ENCODE measurements at places on chromosomes 13 and 19.

GRCh38 chr19:51714848-51715247 lies 8.9 kb downstream of the HAS1 start:
- no peak for DNase-seq

GRCh38 chr13:90420683-90421082 lies 926.8 kb upstream of the MIR17HG start:
- no peak for DNase-seq

DNA sequence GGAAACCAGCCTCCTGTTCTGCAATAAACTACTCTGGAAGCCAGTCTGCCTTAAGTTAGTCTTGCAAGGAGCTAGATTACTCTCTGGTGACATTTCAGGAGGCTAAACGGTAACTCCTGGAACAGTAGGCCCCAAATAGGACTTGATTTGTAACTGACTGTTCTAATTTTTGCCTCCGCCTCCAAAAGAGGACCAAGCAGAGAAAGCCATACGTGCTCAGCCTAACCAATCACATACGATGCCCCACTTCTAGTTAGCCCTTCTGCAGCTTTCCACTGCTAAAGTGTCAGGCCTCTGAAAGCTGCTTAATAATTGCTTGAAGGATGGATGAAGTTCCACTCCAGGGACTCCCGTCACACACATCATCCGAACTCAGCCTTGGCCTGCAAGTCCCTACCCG lies 744 bp downstream of the ZNF805 start:
- no peak for DNase-seq

DNA sequence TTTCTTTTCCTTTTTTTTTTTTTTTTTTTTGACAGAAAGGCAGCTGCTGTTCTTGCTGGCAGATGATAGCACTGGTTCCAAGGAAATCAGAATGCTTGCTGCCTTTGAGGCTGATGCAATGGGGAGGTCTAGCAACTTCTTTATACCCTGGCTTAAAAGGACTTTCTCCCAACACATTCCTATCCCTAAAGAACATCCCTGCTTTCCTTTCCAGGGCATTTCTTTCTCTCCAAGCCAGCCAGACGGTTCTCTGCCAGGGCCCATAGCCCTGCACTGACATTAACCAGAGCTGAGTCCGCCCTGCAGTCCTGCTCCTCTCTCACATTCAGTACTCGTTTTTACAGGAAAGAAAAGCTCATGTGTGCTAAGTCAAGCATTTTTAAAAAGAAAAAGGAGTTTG lies 133.9 kb upstream of the WASF3 start:
- DNase-seq, result no peak

GRCh38 chr19:2081873-2082810 lies 14.0 kb downstream of the MOB3A start:
- peak; percentile 72 for DNase-seq

GRCh38 chr19:7901337-7901736 lies 2.3 kb upstream of the MAP2K7 start:
- DNase-seq, result no peak

GRCh38 chr19:49057636-49058234 lies at the start of gene CGB7:
CGB7 (minus strand) TSS chr19:49057749; CDS start chr19:49055375, 2,374 bp downstream.
- DNase-seq, result peak; percentile 61

- no peak for DNase-seq
Measured at GRCh38 chr19:11555246-11555645, 3.8 kb downstream of the ELOF1 start.

GRCh38 chr13:35470671-35471661 lies 5.5 kb downstream of the MAB21L1 start:
- DNase-seq, result no peak

DNA sequence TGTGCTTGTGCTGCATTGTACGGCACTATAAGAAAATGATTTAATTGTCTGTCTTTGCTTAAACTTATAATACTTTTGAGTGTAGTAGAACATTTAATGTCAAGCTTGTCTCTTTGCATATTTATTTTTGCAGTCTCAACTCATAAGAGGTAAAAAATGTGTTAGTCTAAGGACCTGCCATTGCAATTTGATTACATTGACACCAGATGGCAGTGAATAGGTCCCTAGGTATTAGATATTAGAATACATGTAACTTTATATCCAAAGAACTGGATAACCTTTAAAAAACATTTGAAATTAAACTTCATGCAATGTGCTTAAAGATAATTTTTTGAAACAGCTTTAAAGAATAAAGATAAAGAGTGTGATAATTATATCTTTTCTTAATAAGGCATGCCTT lies 1421.3 kb downstream of the OLFM4 start:
- no peak for DNase-seq

GRCh38 chr19:13381827-13382632 lies 124.2 kb downstream of the CACNA1A start:
- DNase-seq, result no peak

DNA sequence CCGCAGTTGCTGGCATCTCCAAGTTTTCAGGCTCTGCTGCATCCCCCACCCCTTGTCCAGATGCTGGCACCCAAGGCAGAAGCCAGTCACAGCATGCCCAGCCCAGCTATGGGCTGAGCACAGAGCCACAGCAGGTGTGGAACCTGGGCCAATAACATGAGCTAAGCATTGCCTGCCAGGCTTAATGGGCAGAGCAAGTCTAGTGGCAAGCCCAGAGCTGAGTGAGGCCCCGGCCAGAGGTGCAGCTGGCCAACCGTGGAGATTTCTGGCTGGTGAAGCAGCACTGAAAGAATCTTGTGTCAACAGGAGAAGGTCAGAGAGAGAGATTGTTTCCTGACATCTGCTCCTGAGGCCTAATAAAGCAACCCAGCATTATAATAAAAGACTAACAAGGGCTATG lies 111.0 kb downstream of the B3GLCT start:
- DNase-seq, result no peak

- DNase-seq, result no peak
Measured at GRCh38 chr13:21771075-21771474, 100.2 kb downstream of the FGF9 start.

- DNase-seq, result peak; percentile 90
Measured at GRCh38 chr19:45164577-45165335, 4.0 kb upstream of the NKPD1 start.

GRCh38 chr13:95573221-95573620 lies 20.7 kb downstream of the CLDN10 start:
- DNase-seq, result no peak

DNA sequence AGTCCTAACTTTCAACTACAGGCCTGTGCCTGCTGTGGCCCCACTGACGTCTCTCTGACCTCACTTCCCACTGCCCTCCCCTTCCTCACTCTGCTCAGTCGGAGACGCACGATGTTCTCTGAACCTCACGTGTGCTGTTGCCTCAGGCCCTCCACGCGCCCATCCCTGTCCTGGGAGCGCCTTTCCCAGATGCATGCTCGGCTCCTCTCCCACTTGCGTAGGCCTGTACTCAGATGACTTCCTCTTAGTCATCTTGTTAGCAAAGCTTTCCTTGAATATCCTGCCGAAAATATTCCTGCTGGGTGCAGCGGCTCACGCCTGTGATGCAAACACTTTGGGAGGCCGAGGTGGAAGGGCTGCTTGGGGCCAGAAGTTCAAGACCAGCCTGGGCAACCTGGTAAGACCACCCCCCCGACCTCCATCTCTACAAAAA lies 9.3 kb upstream of the SYT5 start:
- DNase-seq, result no peak

GRCh38 chr13:56586976-56587375 lies 553.7 kb upstream of the PRR20A start:
- no peak for DNase-seq

DNA sequence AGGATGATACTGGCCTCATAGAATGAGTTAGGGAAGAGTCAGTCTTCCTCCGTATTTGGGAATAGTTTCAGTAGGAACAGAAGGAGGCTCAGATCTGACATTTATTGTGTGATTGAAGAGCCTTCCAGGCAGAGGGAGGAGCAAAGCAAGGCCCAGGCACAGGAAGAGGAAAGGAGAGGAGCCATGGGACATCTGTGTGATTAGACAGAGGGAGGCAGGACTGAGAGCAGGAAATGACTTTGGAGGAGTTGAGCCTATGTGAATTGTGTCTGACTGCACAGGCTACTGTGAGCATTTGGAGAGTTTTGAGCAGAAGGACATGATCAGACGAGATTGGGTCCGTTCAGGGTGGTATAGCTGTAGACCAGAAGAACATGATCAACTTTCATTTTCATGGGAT lies 8.5 kb downstream of the SIGLEC7 start:
- no peak for DNase-seq
